Activated CD8-positive, alpha-beta memory T cell treated with anti-CD3 and anti-CD28 coated beads for 4 hours (primary cell): ENCODE measurements at places on chromosomes 5 and 9.

- DNase-seq: no peak
Observed at GRCh38 chr9:27280860-27281259, 16.1 kb downstream of the EQTN start.

GRCh38 chr5:75616971-75617621 lies 5.8 kb downstream of the ANKDD1B start:
- no peak for DNase-seq

GRCh38 chr5:139113892-139114291 lies 84.3 kb downstream of the SIL1 start:
- DNase-seq: no peak

GRCh38 chr9:8262625-8263622 lies 463.3 kb upstream of the DMAC1 start:
- no peak for DNase-seq

GRCh38 chr9:135647884-135648283 lies 8.5 kb upstream of the GLT6D1 start:
- DNase-seq: no peak

- no peak for DNase-seq
Observed at GRCh38 chr9:88521308-88521707, 13.7 kb upstream of the NXNL2 start.

DNA sequence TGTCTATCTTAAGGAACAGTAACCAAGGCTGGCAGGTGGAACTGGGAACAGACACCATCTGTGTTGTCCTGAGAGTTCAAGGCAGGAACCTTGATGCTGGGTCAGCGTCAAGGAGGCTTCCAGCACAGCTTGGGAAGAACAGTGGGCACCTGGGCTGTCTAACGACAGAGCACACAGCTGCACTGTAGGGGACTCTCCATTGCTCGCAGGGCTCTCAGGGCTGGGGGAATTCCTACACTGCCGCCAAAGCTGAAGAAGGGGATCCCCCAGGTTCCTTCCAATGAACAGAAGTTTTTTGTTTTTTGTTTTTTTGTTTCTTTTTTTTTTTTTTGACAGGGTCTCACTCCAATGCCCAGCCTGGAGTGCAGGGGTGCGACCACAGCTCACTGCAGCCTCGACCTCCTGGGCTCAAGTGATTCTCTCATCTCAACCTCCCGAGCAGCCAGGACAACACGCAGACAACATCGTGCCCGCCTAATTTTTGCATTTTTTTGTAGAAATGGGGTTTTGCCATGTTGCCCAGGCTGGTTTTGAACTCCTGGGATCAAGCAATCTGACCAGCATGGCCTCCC lies 81.9 kb downstream of the PTPN3 start:
- no peak for DNase-seq

- DNase-seq: no peak
Observed at GRCh38 chr5:136629125-136629792, 263.9 kb upstream of the TRPC7 start.

GRCh38 chr5:170289764-170290163 lies 7.8 kb downstream of the LCP2 start:
- no peak for DNase-seq

DNA sequence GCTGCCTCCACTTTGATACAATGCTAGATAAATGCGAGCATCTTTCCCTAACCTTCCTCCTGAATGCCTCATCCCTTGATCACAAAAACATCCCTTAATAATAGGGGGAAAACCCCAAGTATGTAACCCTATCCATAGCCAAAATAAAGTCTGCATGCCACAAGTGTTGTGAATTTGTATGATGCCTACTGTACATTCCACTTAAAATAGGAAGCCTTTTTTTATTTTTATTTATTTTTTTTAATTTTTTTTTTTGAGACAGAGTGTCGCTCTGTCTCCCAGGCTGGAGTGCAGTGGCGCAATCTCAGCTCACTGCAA lies 207.0 kb downstream of the AOPEP start:
- no peak for DNase-seq

DNA sequence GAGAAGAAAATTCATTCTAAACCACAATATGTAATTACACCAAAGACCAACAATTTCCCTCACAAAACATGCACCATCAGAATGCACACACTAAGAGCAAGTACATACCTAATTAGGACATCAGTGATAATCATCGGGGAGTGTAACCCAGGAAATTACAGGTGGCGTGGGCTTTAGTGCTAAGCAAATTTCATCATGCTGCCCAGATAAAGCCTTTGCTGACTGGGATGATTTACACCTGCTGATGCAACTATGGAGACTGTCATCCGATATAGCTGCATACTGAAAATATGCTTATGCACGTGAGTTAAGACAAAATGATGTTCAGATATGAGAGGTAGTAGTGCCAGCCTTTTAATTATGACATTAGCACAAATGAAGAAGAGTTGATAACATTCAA lies 123.2 kb downstream of the DCP2 start:
- DNase-seq: no peak

DNA sequence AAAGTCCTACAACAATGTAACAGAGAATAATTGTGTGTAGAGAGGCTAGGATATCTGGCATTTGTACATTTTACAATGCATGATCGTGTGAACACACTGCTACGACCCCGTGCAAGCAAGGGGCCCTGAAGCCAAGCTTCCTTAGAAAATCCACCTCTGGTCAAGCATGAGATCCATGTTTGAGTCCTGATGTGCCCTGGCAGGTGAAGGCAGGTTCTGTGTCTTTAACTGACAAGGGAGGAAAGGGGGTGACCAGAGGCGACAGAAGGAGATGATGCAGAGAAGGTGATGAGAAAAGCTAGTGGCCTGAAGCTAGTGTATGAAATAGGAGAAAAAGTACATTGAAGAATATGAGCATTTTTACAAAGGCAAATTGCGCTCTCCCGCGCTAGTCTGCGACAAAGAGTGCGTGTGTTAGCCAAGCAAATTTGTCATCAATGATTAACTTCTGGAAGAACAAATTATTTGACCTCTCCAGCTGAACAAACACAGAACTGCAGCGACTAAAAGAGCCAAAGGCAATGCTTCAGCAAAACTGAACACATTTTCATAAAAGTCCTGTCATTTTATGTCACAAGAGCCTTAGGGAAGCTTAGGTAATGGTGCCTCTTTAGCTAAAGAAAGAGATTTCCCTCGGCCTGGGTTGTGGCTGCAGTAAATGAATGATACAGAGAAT lies 101.7 kb upstream of the DAPK1 start:
- DNase-seq: no peak

DNA sequence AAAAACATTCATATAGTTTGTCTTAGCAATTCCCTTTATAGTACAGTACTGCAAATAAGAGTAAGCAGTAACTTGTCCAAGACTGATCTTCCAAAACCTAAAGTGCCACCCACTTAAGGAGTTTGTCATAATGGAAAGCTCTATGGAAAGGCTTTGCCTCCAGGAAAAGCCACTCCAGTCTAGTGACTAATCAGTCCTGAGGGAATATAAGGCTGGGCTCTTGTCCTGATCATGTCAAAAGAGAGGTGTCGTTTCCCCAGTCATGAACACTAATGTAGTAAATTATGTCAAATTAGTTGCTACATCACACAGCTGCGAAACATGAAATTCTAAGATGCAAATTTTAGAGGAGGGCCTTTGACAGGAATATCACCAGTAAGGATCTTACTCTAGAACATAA lies 271.6 kb downstream of the GABRB2 start:
- DNase-seq: no peak

- no peak for DNase-seq
Observed at GRCh38 chr9:15423231-15423985, 732 bp downstream of the SNAPC3 start.
